Inflammatory macrophage treated with lipopolysaccharide for 1 hour (primary cell): ENCODE measurements at places on chromosomes 5 and 9.
A peak's percentile ranks its signal among the peaks of the same experiment; 100 is the strongest.

DNA sequence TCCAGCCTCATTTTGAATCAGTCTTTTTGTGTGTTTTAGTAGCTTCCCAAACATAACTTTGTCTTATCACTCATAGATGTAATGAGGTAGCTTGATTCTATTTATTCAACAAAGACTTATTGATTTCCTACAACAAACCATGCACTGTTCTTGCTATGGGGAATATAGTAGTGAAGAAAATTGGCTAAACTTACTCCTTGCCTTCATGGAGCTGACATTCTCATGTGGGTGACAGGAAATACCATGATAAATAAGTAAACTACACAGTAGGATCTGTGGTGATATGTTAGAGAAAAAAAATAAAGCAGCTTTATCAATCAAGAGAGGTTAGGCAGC, 255.7 kb upstream of the TNC start:
- DNase-seq: no peak

DNA sequence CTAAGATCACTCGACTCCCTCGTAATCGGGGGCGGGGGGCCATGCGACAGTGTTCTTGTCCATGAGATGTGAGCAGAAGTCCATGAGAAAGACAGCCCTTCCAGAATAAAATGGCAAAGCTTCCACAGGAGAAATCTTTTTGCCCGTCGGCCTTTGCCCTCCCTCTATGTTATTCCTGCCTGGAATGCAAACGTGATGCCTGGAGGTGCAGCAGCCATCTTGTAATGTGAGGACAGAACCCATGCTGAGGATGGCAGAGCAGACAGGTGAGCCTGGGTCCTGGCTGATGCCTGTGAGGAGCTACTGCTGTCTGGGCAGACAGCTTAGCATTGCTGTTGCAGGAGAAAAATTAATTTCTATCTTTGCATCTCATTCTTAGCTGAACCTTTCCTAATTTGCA, 17.2 kb downstream of the MED10 start:
- no peak for DNase-seq

DNA sequence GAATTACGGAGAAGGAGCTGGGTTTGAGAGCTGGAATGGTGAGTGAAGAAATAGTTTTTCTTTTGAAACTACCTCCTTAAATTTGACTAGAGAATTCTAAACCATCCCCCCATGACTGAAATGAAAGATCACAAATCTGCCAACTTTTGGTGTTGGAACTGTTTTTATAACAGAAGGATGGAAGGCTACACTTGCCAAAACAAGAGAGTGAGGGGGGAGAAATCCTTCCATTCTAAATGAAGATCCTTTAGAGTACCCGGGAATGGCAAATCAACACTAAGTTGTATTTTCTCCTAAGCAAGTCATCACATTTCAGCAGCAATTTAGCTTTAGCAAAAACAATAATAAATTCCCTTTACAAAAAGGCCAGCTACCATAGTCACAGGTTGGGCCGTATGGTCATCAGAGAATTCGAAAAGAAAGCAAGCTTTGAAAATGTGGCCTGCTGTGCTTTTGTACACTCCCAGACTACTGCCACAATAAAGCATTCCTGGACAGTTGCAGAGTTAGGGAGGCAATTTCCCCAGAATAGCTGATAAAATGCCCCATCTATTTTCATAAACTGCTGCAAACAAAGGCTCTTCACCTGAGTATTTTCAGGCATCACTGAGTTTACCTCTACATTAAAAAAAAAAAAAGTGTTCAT, 25.0 kb upstream of the FREM1 start:
- DNase-seq: no peak

DNA sequence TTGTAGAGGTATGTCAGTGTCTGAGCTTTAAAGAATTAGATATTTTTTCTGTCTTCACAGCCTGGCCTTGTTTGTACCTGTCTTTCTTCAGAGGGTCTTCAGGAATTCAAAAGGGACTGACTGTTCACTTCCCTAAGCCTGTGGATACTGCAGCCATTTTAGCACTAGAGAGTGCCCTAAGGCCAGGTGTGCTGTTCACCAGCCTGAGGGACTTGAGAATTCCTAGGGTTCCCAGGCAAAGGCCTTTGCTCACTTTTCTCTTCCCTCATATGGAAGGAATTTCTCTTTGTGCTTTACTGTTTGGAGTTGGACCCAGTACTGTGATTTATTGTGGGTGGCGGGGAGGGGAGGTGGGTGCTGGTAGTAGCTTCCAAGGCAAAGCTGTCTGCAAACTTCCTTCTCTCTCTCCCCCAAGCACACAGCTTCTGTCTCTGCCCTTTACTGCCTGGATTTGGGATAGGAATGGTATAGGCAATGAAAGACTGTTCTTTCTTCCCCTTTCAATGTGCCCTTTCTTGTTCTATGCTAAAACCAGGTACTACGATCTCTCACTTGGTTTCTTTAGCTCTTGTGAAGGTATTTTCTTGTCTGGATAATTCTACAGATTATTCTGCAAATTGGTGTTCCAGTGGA, 9.7 kb upstream of the LRRC70 start:
- DNase-seq: no peak

GRCh38 chr9:93321220-93321610, 130.3 kb upstream of the FAM120A start:
- DNase-seq: no peak

GRCh38 chr5:181236954-181237641, 6.6 kb downstream of the RACK1 start:
- DNase-seq: no peak

- no peak for DNase-seq
Measured at GRCh38 chr9:88681434-88681833, 146.5 kb downstream of the NXNL2 start.

DNA sequence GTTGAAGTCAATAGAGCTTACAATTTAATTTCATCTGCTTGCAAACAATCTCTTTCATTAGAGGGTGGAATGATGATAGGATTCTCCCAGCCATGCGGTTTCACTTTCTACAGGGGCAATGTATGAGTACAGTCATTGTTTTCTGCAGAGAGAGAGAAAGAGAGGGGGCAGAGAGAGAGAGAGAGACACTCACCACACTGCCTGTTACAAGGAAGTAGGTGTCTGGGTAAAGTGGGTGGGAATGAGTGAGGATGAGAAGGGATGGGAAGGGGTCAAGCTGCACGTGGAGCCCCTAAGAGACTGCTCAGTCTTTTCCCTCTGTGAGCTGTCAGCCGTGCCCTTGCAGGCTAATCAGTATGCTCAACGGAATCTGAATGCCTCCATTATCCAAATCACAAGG, 454.3 kb downstream of the KDM4C start:
- no peak for DNase-seq

GRCh38 chr5:56565644-56566043, 249.7 kb upstream of the MAP3K1 start:
- peak; percentile 52 for DNase-seq

GRCh38 chr9:82180711-82181110, 192.1 kb downstream of the SPATA31D1 start:
- no peak for DNase-seq

DNA sequence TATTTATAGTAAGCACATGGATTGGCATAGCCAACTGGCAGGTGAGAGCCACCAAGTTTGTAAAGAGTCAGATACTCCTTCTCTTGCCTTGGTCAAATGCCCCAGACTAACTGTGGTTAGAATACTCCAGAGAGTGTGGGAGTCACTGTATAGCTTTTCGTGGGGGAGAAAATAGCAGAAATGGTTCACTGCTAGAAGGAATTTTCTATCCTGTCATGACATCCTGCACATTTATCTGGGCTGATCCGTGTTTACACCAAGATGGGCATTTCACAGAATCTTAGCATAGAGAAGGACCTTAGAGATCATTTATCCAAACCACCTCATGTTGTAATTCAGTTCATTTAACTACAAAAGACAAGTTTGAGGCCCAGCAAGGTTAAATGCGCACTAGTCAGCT, 460.8 kb downstream of the ENC1 start:
- no peak for DNase-seq

GRCh38 chr5:79109527-79110492, 1.8 kb upstream of the BHMT start:
- DNase-seq: peak; percentile 64

DNA sequence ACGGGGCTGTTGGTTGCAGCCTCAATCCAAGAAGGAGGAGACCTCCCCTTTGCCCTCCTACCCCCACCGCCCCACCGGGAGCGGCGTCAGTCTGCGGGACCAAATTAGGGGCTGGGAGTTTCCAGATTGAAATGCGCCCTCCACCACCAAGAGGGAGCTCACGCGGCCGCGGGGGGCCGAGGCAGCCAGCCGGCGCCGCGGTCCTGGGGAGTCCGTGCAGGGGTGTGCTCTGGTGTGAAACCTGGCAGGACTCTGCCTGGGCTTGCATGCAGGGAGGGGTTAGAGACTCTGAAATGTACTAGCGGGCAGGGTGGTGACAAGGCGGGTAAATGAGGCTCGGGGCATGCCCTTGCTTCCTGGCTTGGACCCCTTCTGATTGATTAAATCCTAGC, 989 bp upstream of the FBN2 start:
- no peak for DNase-seq

DNA sequence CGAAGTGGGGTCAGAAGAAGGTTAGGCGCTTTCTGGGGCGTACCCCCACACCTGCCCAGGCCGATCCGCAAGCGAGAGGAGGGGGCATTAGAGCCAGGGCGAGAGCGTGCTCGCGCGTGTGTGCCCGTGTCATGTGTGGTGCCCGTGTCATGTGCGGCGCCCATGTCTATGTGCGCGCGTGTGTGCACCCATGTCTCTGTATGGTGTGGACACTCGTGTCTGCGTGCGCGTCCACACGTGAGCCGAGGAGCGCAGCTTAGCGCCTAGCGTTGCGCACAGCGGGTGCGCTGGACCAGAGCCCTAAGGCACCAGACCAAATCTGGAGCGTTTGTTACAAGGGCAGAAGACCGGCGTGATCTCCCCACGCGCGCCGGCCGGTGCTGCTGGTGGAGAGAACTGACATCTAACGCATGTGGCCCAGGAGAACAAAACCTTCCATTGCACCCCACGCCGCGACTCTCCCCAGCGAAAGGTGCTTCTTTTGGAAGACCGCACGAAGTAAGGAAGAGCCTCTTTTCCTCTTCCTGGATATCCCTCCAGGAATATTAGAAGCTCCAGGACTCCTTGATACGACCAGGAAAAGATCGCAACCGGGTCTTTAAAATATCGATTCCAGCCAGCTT, 644 bp downstream of the NIM1K start:
- DNase-seq: no peak

DNA sequence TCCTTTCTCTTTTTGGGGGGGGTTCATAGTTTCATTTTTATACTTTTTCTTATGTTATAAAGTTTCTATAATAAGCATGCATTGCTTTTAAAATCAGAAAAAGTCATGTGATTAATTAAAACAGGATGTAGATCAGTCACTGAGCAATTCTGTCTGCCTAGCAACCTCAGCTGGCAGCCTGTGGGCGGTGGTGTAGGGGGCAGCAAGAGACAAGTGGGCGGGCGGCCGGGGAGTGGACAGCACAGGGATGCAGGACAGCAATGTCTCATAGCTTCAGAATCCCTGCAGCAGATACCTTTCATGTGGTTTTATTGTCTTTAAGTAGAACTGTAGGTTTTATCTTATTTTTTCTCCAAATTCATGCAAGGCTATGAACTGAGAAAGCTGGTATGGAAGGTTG, 101.9 kb upstream of the S1PR3 start:
- peak; percentile 7 for DNase-seq

- peak; percentile 94 for DNase-seq
Measured at GRCh38 chr9:125632321-125633115, 74.5 kb downstream of the MAPKAP1 start.

- DNase-seq: peak; percentile 68
Measured at GRCh38 chr5:35478856-35479682, 138.6 kb upstream of the SPEF2 start.

- no peak for DNase-seq
Measured at GRCh38 chr5:133430095-133430494, 182.2 kb downstream of the FSTL4 start.

GRCh38 chr9:130624154-130624553, 40.2 kb upstream of the PRDM12 start:
- no peak for DNase-seq

DNA sequence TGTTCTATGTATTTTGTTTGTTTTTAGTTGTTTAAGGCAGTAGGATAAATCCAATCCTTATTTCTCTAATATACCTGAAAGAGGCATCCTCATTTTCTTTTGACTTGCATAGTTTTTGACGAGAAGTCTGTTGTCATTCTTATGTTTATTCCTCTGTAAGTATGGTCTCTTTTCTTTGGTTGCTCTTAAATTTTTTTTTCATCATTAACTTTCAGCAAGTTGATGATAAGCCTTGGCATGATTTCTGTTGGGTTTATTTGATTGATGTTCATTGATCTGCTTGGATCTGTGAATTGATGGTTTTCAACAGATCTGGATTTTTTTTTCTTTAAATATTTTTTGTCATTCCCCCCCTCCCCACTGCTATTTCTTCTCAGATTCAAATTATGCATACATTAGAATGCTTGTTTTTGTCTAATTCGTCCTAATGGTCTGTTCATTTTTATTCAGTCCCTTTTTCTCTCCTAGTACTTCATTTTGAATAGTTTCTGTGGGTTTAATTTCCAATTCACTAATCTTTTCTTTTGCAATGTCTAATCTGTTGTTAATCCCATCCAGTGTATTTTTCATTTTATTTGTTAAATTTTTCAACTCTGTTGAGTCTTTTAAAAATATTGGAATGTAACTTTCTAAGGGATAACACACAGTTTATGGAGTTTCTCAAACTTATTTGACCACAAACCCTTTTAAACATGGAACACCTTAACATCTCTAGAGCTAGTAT, 495.9 kb downstream of the CSNK1G3 start:
- no peak for DNase-seq

DNA sequence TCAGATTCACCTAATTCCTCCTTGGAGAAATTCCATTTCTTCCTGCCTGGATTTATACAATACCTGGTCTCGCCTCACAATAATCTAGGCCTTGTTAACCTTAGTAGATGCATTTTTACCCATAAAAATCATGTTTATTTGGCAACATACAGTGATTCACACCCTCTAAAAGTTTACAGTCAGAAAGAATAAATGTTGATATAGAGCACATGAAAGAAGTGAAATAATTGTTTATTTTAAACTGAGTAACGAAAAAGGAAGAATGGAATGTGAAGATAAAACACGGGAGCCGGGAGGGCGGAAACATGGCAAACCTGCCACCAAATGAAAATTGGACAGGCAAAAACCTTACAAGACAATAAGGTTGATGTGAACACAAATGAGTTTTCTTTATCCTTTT, 28.9 kb upstream of the KCNN2 start:
- DNase-seq: no peak

GRCh38 chr9:92468206-92468605, 14.1 kb downstream of the ASPN start:
- no peak for DNase-seq
